Hindlimb muscle (tissue), 1 donor: ENCODE measurements at places on chromosomes 11 and 22.

DNA sequence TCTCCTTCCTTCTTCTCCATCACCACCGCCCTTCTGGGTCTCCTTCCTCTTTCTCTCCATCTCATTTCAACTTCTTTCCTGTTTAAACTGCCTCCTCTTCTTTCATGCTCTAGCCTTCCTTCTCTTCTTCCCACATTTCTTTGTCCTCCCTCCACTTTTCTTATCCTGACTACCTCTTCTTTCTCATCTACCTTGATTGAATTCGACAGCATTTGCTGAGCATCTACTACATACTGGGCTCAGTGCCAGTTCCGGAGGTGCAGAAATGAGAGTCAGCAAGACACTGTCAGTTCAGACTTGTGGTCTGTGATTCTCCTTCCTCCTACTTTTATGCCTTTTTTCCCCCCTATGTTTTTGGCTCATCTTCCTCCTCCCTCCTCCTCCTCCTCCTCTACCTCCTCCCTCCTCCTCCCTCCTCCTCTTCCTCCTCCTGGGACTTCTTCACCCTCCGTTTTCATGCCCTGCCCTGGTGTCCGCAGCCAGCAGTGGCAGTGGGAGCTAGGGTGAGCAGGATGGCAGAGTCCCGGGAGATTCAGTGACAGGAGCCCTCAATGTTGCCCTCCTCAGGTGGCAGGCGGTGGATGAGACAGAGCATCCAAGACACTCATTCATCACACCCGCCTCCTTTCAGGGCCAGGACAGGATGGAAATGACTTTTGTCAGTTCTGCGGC lies 146.0 kb upstream of the SEZ6L start:
- DNase-seq = no peak

DNA sequence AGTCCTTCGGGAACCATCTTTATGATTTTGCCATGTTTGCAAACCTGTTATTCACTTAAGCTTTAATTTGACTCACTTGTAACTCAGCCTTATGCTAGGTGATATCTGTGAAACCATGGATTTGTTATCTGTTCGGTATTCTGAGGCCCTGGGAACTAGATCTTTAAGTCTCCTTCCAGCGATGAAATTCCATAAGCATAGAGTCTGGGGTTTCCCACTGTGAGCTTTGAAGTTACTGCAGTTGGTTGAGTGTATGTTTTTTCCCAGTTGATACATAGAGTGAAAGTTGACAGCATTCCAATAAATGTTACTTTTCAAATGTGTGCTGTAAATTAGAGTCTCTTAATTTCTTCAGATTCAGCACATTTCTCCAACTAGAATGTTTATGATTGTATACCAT lies 66.9 kb downstream of the TNRC6B start:
- no peak for DNase-seq

GRCh38 chr22:46140989-46141928 lies 9.1 kb upstream of the PPARA start:
- no peak for DNase-seq

DNA sequence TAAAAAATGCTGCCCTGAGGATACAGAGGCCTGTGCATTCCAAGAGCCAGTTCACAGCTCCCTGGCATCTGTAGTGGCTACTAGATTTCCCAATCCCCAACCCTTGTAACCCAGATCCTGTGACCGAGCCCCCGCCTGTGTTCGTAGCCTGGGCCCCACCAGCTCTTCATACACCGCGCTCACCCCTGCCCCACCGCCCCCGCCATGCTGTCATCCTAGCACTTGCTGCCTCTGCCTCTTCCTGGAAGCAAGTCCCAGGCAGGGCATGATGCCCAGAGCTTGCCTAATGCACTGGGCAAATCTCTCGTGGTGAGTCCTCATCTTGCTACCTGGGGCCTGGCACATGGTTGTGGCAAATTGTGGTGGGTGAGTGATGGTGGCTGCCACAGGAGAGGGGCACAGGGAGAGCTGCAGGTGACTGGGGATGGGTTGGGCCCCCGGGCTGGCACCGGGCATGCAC lies 7.1 kb downstream of the MGAT3 start:
- no peak for DNase-seq

DNA sequence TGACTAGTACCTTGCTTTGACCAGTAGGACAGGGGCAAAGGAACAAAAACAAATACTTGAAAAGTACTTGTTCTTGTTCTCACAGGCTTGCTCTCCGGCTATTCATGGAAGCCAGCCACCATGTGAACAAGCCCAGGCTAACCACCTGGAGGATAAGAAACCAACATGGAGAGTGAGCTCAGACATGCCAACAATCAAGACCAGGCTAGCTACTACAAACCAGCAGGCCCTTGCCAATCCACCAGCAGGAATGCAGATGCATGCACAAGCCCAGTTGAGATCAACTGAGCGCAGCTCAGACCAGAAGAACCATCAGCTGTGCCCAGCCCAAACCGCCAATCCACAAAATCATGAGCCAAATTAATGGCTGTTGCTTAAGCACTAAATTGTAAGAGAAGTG lies 180.1 kb upstream of the ISX start:
- DNase-seq = no peak

DNA sequence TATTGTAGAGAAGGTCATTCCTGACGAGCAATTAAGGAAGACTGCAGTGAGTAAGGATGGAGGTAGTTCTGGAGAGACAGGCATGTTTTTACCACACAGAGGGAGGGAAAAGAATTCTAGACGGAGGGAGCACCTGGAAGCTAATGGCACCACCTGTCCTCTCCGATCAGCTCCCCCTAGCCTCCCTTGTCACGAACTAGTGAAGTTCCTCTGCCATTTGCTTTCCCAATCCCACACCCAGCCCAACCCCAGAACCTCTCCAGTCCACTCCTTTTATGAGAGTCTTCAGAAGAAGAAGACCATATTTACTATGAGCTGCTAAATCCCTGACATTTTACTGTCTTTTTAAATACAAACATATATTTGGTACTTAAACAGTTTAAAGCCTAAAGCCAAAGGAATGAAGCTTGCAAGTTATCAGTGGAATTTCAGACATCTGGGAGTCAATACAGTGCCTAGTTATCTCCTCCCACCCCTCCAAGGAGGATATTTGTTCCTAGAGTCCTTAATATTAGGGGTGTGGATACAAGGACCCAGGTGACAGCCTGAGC lies 46.1 kb upstream of the HSPA8 start:
- no peak for DNase-seq

GRCh38 chr11:44842220-44842619 lies 108.5 kb downstream of the TP53I11 start:
- DNase-seq = peak; percentile 67

GRCh38 chr22:30744224-30744623 lies 49.5 kb downstream of the OSBP2 start:
- no peak for DNase-seq

- no peak for DNase-seq
These were observed 69.9 kb upstream of the CHRM4 start for GRCh38 chr11:46461461-46461927.

- no peak for DNase-seq
These were observed 201.6 kb upstream of the B3GAT1 start for GRCh38 chr11:134613646-134614045.

- no peak for DNase-seq
These were observed 406.3 kb downstream of the ETS1 start for GRCh38 chr11:128181088-128181480.

GRCh38 chr22:49929994-49930575 lies 11.7 kb downstream of the CRELD2 start:
- DNase-seq = no peak

DNA sequence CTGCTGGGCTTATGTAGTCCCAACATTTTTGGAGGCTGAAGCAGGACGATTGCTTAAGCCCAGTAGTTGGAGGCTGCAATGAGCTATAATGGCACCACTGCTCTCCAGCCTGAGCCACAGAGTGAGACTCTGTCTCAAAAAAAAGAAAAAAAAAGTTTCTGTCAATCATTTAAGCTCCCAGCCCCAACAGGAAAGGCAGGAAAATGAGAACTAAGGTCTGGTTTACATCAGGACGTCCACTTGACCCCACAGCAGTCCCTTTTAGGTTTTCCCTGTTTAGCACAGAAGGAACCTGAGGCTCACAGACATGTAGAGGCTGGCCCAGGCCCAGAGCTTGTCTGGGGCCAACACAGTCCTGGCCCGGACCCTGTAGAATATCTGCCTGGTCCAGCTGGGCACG lies 9.2 kb upstream of the TTLL1 start:
- DNase-seq = no peak

GRCh38 chr11:64139049-64139448 lies 26.9 kb downstream of the MACROD1 start:
- no peak for DNase-seq

- no peak for DNase-seq
These were observed 12.9 kb downstream of the ROBO3 start for GRCh38 chr11:124877910-124878758.

DNA sequence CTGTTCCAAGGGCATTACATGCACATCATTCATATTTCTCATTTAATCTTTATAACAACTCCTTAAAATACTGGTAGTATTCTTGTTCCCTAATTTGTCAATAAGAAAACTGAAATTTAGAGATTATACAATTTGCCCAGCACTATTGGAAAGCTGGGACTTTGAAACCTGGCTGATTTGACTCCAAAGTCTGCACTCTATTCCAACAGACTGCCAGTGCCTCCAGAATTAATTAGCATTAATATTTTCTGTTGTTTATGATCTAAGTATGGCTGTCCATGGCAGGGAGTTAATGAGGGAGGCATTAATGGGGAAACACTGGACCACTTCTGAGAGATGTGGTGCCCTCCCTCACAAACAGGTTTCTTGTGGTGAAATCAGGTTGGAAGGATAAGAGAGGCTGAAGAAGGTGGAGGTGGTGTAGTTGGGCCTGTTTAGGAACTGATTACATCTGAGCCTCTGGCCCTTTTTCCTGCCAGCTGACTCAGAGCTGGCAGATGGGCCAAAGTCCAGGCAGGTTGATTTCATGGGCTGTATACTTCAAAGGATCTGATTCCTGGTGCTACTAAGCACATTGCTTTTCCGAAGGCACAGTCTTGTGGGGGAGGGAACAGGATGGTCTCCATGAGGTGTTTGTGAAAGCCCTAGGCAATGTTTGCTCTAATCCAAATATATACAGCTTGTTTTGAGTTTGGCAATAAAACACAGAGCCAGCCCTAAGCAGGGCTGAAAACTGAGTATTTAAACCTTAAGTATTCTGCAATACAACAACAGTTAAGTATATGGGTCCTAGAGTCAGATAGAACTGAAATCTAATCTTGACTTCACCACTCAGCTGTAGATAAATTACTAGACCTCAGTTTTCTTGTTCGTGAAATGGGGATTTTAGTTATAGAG lies 21.0 kb upstream of the RAB30 start:
- DNase-seq = no peak

DNA sequence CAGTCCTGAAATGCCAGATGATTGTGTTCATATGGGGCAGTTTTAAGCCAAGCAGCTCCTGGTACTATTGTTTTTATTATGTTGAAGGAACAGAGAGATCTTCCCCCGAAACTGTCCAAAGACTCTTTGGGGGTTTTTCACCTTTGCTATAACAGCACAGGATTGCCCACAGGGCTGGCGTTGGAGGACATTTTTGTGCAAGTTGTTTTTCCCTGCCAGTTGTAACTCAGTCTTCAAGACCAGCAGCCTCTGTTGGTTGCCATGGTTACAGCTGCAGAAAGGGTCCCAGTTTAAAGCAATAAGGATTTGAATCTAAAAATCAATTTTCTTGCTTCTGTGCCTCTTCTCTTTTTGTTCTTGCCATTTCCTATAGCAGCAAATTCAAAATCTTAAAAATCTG lies 45.4 kb upstream of the YWHAH start:
- no peak for DNase-seq

GRCh38 chr11:13354335-13354734 lies 76.7 kb downstream of the BMAL1 start:
- DNase-seq = no peak

GRCh38 chr11:128299132-128299726 lies 288.1 kb downstream of the ETS1 start:
- no peak for DNase-seq

- no peak for DNase-seq
These were observed 40.1 kb downstream of the MUC5B start for GRCh38 chr11:1263010-1263409.

DNA sequence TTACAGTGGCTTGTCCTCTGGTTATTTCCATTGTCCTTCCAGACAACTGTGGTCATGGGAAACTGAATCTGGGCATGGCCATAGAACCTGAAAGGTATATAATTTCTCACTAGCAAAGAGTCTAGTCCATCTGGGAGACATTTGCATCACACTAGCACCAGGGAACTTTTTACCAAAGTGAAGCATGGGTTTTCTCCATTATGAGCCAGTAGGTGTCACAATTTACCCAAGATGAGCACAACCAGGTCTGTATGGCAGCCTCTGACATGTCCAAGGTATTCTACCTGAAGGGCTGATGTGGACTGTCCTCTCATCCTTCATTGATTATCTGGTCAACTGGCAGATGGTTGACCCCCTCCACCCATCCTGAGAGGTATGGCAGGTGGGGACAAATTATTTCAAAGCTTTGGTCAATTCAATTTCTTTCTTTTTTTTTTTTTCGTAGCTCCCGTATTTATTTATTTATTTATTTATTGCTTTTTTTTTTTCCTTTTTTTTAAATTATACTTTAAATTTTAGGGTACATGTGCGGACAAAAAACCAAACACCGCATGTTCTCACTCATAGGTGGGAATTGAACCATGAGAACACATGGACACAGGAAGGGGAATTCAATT lies 425.9 kb downstream of the TMEM135 start:
- DNase-seq = no peak

DNA sequence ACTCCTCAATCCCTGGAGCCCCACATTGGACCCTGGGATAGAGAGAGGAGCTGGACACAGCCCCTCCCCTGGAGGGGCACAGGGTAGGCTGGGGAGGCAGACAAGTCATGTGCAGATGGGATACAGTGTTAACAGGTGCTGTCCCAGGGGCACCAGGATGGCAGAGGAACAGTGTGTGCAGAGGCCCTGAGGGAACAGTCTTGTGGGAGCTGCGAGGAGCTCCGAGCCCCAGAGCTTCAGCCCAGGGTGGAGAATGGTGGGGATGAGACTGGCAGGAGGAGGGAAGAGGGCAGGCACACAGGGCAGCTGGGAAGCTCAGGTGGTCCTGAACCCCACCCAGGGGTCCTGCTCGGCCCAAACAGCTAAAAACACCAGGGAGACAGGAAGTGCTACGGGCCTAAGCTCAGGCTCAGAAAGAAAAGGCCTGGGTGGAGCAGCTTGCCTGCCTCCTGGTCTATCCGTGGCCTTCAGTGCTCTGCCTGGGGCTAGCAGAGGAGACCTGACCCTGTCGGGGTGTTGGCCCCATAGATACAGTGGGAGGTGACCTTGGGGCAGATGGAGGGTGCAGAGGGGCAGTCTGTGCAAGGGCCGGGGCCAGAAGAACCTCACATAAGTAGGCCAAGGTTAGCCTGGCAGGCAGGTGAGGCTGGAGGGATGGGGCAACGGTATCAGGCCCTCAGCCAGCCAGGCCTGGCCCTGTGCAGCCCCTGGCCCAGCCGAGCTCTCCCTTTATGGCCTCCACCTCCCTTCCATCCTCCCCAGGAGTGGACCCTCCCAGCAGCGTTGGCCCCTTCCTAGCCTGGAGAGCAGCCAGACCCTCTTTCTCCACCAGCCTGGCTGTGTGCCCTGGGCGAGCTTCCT lies 15.4 kb downstream of the CAPN5 start:
- DNase-seq = no peak

- no peak for DNase-seq
These were observed 1083.2 kb upstream of the CNTN5 start for GRCh38 chr11:97937501-97937900.

GRCh38 chr22:46287873-46288751 lies 8.6 kb upstream of the GTSE1 start:
- no peak for DNase-seq
